ENCODE measurements at places on chromosomes 13 and 19. TPM values are rescaled to one million over a fixed set of nuclear protein-coding genes. Genes with fewer than 3 reads are reported as not detected.

GRCh38 chr13:106311004-106311403, 224.5 kb downstream of the EFNB2 start:
- no peak for DNase-seq

DNA sequence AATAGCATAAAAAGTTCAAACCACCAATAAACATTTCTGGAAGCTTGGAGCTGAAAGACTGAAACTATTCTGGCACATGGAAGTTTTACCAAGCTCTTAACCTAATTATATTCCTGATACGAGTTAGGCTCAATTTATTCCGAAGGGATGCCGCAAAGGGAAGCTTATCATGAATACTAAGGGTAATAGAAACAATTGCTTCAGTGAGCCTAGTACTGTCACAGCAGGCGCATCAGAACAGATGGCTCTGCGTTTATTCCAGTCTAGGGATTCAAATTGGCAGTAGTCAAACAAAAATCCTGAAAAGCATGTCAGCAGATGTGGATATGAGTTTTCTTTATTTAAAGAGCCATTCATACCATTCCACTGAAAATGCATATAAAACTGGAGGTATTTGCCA, 779.5 kb downstream of the GPC5 start:
- DNase-seq = no peak

The PLIN4 gene
- 1.1 TPM for total RNA-seq

The ZNF599 gene
- 3.0 TPM for total RNA-seq

DNA sequence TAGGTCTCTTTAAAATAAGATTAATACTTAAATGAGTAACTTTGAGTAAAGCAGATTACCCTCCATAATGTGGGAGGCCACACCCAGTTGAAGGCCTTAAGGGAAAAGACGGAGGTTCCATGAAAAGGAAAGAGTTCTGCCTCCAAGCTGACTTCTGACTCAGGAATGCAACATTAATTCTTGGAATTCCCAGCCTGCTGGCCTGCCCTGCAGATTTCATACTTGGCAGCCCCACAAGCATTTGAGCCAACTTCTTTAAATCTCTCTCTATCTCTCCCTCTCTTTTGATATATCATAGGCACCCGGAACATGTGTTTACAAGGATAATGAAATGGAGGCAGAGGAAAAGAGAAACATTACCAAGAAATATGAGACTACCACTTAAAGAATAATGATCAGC, 902.3 kb upstream of the MIR17HG start:
- peak; percentile 38 for DNase-seq

DNA sequence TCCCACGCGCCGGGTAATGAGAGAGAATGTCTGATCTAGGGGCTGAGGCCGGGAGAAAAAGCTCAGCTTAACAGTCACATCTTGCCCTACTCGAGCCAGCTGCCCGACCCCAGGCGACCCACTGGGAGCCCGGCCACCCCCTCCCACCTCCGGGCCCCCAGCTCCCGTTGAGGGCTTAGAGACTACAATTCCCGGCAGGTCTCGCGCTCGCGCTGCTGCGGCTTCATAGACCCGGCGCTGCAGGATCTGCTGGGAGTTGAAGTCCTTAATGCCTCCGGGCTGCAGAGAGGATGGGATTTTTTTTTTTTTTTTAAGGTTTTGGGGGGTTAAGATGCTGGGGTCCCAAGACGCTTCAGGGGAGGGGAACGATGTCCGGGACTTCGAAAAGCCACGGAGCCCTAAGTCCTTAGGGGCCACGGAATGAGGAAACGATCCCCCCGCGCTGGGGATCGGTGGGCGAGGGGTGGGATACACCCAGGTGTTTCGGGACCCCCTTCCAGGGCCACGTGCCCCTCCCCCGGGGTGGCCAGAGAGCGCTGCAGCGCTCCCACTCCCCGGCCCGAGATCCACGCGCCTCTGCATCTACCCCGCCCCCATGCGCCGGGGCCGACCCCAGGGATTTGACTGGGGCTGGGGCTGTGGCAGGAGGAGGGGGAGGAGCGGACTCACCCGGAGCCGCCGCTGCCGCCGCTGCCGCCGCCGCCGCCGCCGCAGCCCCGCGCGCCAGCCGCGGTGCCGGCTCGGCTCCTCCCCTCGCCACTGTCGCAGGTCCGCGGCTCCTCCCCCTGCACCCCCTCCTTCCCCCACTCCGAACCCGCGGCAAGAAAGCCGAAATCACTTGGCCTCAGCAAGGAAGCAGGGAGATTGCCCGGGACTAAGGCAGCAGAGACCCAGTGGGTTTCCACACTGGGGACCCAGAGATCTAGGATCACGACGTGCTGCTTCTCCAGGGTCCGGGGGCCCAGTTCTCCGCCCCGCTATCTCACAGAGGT, at the start of gene SYT3:
Gene SYT3 (minus strand): TSS at position 761 of the 992 bp plus-strand sequence. CDS start 2,470 bp downstream, outside the sequence.
- peak; percentile 78 for DNase-seq

Measured in H9 (cell line).